ENCODE measurements at places on chromosomes 5 and 9. TPM values are rescaled to one million over a fixed set of nuclear protein-coding genes. Genes with fewer than 3 reads are reported as not detected.

Gene ADAMTS6
- 67.4 TPM for total RNA-seq

Gene LCN15
- total RNA-seq, result not detected

Gene SV2C
- 0.26 TPM for total RNA-seq

Gene GPSM1
- 34.4 TPM for total RNA-seq

Gene USP20
- total RNA-seq, result 10.2 TPM

Gene PCDHGA12
- 24.5 TPM for total RNA-seq

Gene GPR151
- total RNA-seq, result not detected

Gene TIMD4
- not detected for total RNA-seq

DNA sequence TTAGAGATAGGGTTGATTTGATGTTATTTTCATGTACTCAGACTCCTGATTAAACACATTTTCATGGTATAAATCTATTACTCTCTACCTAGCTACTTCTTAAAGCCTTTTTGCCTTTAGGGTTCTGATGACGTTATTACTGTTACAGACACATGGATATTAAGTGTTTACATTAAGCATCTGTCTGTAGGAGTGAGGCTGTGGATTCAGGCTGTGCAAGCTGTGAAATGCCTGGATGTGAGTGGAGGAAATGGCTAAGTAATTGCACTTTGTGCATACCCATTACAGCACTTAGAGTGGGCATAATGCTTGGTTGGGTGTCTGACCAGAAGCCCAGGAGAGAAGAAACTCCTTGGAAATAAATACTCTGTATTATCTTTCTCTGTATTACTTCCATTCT, 186.8 kb downstream of the SNX18 start:
- no peak for DNase-seq

DNA sequence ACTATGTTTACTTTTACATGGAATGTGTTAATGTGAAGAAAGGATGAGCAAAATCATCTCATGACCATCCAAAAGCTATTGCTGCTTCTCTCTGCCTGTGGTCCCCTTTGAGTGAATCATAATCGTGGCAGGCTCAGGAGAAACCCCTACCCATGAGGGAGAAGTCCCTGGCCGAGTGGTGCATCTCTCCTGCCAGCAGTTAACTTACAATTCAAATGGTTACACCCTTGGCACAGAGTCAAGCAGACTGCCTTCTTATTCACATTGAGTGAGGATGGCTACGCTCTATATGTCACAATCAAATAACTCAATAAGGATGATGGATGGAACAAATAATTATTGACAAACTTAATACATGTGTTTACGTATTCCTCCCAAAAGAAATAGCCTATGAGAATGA, 179.1 kb downstream of the FGF1 start:
- no peak for DNase-seq

DNA sequence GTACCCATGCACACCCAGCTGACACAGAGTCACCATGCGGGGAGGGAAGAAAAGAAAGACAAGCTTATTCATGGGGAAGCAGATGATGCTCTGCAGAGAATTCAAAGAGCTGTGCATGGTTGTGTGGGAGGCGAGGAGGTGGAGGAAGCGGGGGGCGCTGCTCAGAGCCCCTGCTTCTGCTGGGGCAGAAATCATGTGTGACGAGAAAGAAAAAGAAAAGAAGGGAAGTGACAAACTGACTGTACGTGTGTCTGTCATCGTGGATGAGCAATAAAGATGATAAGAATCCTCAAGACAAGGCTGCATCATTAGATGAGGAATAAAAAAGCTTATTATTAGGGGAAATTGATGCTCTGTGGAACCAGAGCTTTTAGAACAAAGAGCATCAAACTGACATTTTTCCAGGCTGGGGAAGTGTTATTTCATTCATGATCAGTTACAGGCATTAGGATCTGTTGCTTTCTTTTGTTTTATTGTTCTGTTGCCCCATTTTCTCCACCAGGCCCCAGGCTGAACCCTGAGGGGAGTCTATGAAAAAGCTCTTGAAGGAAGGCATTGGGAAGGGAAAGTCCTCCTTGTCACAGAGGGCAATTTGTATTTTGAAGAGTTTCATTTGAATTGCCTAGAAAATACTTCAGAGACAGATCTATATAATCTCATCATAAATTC, 20.3 kb upstream of the SH3RF2 start:
- no peak for DNase-seq

- no peak for DNase-seq
Measured at GRCh38 chr5:72147569-72147968, 40.3 kb downstream of the MAP1B start.

- peak; percentile 31 for DNase-seq
Measured at GRCh38 chr9:92983984-92984589, 36.8 kb downstream of the FGD3 start.

- DNase-seq, result peak; percentile 45
Measured at GRCh38 chr5:135921388-135921787, 25.7 kb upstream of the IL9 start.
